ENCODE measurements at places on chromosomes 4 and X.
A peak's percentile ranks its signal among the peaks of the same experiment; 100 is the strongest.

GRCh38 chr4:7357323-7357722 is 77.4 kb downstream of the PSAPL1 start:
- DNase-seq: no peak

DNA sequence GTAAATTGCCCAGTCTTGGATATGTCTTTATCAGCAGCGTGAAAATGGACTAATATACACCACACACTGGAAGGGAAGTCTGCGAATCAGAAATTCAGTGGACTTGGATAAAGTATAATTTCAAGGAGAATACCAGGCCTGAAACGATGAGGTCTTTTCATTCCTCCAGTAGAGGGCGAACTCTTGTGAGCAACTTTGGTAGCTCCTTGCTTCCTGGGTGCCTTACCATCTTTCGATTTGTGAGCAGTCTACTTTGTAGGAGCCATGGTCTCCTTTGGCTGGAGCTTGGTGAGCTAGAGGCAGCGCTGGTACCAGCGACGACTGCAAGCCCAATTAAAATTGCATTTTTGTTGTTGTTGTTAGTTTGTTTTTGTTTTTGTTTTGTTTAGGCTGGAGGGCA is 791.9 kb downstream of the FAT4 start:
- DNase-seq: peak; percentile 10

GRCh38 chr4:59024257-59024656 is 1914.1 kb upstream of the IGFBP7 start:
- no peak for DNase-seq

GRCh38 chrX:94454606-94455005 is 780.6 kb downstream of the FAM133A start:
- no peak for DNase-seq

GRCh38 chr4:74583089-74583700 is 138.3 kb downstream of the AREG start:
- no peak for DNase-seq

GRCh38 chr4:183814461-183814860 is 90.6 kb upstream of the STOX2 start:
- no peak for DNase-seq

GRCh38 chr4:1137850-1138249 is 24.5 kb upstream of the RNF212 start:
- no peak for DNase-seq

DNA sequence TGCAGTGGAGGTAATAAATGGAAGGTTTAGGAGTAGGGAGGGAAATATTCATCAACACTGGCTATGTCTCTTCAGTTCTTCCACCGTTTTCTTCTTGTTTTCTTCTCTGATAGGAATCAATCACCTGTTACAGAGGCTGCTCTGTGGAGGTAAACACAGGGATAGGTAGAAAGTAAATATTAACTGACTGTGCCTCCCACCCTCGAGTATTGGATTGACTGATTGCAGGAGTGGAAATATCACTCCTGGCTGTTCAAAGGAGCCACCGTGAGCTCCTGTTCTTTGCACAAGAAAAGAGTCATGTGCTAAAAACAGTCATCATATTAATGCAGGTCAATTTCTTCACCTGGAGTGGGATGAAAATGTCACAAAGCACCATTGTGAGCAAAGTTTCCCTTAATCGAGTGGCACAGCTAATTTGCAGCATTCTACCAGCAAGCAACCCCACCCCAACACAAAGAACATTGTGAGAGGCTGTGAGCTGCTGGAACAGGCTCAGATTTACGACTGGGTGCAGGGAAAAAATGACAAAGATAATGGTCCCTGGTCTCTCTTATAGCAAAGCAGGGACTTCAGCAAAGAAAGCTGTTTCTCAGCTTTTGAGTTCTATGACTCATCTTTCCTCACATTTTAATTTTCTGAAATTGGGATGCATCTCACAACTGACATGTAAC is 113.7 kb upstream of the TSPAN5 start:
- DNase-seq: no peak

- DNase-seq: no peak
Observed at GRCh38 chr4:12729384-12729783, 754.8 kb downstream of the RAB28 start.

DNA sequence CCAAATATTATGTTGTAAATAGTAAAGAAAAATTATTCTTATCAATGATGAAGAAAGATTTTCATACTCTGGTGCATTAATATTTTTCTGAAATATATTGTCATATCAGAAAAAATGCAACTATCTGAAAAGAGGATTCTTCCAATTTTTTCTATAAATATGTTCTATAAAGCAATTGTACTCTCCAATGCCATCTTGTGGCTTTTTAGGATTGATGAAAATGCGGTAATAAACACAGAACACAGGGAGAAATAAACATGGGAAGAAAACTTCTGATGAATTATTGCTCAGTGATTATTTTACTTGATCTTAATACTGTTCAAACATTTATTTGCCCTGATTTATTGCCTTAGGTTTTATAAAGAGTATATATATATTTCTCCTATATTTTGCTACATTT is 215.4 kb downstream of the IL1RAPL1 start:
- no peak for DNase-seq

- DNase-seq: no peak
Observed at GRCh38 chrX:16028576-16028975, 94.8 kb upstream of the GRPR start.

DNA sequence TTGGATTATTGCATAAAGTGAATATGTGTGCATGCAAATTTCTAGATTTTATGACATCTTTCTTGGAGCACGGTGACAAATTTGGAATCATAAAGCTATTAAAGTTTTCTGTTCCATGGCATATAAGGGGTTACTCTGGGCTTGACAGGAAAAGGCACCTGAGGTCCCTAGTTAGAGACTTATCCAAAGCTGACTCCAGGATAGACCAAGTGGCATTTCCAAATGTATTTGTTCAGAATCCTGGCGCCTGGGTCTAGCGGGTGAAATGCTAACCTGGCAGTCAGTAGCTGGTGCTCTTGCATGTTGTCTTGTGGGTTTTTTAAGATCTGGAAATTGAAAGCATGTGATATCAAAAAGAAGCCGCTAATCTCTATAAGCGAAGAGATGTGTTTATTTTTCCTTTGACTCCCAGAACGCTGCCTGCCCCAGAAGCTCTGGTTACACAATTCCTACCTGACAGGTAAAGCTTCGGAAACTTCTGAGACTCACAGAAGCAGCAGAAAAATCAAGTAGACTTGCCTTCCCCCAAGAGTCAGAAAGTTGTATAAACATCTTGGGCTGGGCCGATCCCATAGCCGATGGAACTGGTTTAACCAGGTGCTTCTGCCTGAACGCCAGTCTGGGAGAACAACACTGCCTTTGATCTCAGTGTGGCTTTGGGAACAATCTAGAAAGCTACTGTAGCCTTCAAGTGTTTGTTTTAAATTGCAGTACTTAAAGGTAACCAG is 12.9 kb upstream of the ZCCHC4 start:
- no peak for DNase-seq

DNA sequence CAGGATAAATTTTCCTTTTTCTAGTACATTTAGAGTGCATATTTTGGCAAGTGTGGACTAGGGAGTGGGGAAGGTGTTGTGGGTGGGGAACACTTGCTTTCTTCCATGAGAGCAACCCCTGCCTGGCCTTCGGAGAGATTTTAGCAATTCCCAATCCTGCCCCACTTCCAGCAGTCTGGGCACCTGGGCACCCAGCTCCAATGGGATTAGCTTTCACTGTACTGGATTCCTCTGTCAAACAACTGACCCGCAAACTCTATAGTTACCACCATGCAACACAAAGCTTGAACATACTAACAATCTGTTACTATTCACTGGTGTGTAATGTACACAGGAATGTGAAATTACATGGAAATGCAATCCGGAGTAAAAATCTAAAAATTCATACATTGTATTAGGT is 50.3 kb downstream of the SH3RF1 start:
- no peak for DNase-seq

DNA sequence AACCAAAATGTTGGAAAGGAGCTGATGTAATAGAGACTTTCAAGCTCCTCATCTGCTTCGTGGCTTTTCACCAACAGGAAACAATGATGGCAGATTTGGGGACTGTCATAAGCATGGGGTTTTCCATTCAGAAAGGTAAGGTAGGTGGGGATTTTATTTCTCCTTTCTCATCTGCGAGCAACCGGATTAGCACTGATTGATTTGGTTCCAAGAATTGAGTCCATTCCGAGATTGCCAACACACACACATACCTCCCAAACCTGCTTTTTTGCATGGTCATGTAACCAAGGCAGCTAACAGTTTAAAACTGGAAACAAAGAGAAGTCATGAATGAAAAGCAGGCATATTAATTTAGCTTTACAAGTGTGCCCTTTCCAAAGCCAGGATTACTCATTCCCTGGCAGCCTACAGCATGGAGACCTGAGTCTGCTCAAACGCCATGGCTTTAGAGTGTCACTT is 63.0 kb upstream of the LNX1 start:
- DNase-seq: peak; percentile 51

- DNase-seq: no peak
Observed at GRCh38 chr4:186078981-186079638, 10.2 kb downstream of the TLR3 start.

DNA sequence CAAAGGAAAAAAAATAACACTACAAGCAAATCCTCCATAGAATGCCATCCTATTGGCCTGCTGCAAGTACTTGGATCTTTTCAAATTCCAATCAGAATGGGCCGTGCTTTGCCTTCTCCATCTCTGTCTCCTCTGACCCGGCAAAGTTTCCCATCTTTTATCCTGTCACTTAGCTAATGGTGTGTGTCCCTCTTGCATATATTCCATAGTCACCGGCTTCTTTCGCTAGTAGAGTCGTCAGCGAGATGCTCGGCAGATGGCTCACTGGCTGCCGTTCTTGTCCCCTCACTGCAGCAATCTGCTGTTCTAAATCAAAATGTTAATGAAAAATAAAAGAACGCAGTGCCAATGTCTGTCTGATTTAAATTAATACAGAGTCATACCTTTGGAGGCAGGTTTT is 22.1 kb downstream of the GRIA3 start:
- DNase-seq: no peak

- DNase-seq: no peak
Observed at GRCh38 chr4:181685911-181686310, 557.3 kb upstream of the TENM3 start.

DNA sequence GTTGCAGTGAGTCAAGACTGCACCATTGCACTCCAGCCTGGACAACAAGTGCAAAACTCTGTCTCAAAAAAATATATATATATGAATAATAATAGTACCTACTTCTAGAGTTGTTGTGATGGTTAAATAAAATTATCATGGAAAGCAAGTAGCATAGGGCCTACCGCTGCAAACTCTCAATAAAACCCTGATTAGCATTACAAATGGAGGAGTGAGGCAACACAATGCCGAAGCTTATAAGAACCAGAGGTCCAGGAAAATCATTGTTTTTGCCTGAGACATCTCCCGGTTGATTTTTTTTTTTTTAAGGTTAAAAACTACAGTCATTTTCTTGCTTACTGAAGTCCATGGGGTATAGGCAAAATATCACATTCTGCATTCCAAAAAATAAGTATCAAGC is 185.0 kb upstream of the GALNT7 start:
- no peak for DNase-seq

- peak; percentile 47 for DNase-seq
Observed at GRCh38 chr4:186722796-186723291, 812 bp downstream of the FAT1 start.

DNA sequence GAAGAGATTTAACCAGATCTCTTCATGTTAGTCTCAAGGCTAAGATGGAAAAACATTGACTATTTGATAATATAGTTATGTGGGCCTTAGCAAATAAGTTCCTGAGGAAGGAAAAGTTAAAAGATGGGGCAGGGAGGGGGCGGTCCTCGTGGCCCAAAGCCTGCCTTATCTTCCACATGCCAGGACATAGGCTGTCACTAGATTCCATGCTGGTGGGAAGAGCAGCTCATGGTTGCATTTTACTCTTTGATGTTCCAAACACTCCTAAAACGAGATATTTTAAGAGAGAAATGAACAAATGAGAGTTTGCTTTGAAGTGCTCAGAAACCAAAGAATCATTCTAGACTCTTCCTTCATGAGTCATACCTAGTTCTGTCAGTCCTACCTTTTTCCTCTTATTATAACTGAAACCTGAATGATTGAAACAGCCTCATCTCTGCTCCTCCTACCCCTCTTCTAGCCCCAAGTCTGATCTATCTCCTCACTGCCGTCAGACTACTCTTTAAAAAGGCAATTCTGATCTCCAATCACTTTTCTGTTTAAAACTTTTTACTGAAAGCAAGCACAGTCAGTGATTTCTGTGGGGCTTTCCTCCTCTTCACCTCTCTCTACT is 25.1 kb downstream of the RAB9B start:
- no peak for DNase-seq

- DNase-seq: no peak
Observed at GRCh38 chr4:37948542-37948941, 11.7 kb upstream of the PTTG2 start.

GRCh38 chr4:121642292-121642691 is 54.5 kb downstream of the ANXA5 start:
- DNase-seq: no peak

GRCh38 chr4:76772498-76773106 is 125.3 kb downstream of the SOWAHB start:
- DNase-seq: no peak

DNA sequence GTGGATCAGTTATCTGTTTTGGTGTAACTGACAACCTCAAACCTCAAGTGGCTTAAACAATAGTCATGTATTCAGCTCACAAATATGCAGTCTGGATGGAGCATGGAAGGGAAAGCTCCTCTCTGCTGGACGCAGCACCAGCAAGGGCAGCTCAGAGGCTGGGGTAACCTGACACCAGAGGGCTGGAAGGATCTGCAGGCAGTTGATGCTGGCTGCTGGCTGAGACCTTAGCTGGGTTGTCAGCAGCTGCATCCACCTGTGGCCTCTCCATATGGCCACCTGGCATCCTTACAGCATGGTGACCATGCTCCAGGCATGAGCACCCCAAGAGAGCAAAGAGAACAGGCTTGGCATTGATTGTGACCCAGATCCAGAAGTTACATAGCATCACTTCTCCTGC is 46.7 kb downstream of the ENPP6 start:
- DNase-seq: no peak

DNA sequence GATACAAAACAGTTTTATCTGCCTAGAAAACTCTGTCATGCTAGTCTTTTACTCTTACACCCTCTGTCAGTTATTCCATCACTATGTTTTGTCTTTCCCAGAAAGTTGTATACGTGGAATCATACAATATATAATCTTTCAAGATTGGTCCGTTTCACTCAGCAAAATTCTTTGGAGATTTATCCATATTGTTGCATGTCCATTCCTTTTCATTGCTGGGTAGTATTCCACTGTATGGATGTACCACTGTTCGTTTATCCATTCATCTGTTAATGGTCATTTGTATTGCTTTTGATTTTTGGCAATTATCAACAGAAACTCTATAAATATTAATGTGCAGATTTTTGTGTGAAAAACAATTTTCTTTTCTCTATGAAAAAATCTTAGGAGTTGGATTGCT is 63.1 kb downstream of the GLUD2 start:
- DNase-seq: no peak

Data from right cardiac atrium (tissue), 5 donors.